ENCODE measurements at places on chromosomes 3 and 15. TPM values are rescaled to one million over a fixed set of nuclear protein-coding genes. Genes with fewer than 3 reads are reported as not detected.

DNA sequence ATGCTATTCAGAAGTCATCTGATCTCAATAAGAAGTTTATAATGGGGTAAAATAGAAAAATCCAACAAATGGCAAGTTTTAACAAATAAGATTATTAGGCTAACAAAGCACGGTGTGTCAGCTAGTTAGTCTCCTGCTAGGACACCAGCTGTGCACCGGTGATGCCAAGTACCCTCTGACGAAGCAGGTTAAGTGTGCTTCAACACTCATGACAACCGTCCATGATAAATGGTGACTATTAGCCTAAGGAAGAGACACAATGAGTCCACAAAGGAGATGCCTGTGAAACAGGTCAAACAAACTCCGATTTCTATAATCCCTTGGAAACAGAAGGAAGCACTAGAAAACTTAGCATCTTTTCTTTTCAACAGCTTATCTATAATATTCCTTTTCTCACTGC, 36.5 kb downstream of the ATP13A3 start:
- peak; percentile 4 for DNase-seq

DNA sequence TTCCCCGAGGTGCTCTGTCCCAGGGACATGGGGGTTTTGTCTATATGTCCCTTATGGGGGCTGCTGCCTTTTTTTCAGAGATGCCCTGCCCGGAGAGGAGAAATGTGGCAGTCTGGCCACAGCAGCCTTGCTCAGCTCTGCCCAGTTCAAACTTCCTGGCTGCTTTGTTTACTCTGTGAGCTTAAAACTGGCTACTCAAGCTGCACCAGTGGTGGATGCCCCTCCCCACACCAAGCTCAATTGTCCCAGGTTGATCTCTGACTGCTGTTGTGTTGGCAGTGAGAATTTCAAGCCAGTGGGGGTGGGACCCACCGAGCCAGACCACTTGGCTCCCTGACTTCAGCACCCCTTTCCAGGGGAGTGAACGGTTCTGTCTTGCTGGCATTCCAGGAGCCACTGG, 188.9 kb downstream of the STXBP5L start:
- DNase-seq: no peak

GRCh38 chr3:149224736-149225594, 3.3 kb upstream of the CP start:
- DNase-seq: no peak

GRCh38 chr3:150414959-150415358, 6.9 kb downstream of the TSC22D2 start:
- DNase-seq: no peak

THSD4 gene
- polyA plus RNA-seq: 3.2 TPM

All from brain (organoid and tissue), 16 donors.